ENCODE measurements at places on chromosomes 6 and 20. TPM values are rescaled to one million over a fixed set of nuclear protein-coding genes. Genes with fewer than 3 reads are reported as not detected.

HSPA12B gene
- not detected for total RNA-seq

RAET1G gene
- not detected for total RNA-seq

MROH8 gene
- total RNA-seq: 0.43 TPM

MED20 gene
- 20.9 TPM for total RNA-seq

FOXA2 gene
- total RNA-seq: not detected
